ENCODE measurements at places on chromosomes 3 and 15.

GRCh38 chr15:70576696-70577095, 186.7 kb downstream of the UACA start:
- no peak for DNase-seq

GRCh38 chr3:141303481-141304223, 64.7 kb upstream of the ZBTB38 start:
- peak; percentile 34 for DNase-seq

GRCh38 chr3:182732232-182733015, 60.9 kb upstream of the ATP11B start:
- no peak for DNase-seq

DNA sequence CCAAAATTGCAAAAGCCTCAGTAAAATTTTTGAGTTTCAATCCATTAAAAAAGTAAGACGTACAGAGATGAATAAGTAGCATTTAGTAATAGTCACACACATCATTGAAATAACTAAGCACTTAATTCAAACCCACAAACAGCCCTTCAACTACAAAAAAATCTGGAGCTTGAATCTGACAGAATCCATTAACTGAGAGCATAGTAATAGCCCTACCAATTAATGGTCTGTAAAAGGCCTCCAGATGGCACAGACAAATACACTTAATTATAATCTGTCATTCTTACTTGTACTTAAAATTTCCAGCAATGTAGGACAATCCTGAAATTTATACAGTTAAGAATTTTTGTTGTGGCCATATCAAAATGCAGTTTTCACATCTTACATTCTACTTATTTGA, 246.9 kb downstream of the VGLL3 start:
- DNase-seq, result no peak

DNA sequence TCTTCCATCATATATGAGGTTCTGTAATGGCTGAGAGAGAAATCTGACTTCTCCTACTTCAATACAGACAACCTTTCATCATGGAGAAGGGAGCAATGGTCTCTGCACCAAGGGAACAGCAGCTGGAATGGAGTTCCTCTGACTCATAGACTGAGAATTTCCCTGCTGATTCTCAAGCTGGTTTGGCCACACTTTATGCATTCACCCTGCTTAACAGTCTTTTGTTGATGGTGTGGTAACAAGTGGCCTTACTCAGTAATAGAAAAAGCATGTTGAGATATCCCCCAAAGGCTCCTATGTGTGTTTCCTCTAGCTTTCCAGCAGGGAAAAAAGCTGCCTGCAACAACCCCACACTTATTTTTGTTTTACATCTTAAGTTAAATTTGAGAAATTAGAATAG, 138.1 kb downstream of the GREM1 start:
- DNase-seq, result no peak

DNA sequence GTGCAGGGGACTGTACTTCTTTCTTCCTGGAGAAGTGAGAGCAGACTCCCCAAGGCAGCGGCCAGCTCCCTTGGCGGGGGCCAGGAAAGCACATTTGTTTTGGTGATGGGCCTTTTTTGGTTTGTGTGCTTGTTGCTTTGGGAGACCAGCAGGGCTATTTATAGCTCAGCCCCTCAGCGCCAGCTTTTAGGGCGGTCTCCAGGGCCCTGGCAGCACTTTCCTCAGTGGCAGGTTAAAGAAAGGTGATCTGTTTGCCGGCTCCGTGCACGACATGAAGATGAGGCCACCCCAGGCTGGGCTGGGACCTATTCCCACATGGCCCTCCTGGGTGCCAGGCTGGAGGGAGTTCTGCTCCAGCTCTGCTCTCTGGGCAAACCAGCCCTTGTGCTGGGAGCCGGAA, 21.8 kb downstream of the SLC6A11 start:
- DNase-seq, result no peak

GRCh38 chr15:51401872-51402517, 60.5 kb downstream of the GLDN start:
- DNase-seq, result no peak

DNA sequence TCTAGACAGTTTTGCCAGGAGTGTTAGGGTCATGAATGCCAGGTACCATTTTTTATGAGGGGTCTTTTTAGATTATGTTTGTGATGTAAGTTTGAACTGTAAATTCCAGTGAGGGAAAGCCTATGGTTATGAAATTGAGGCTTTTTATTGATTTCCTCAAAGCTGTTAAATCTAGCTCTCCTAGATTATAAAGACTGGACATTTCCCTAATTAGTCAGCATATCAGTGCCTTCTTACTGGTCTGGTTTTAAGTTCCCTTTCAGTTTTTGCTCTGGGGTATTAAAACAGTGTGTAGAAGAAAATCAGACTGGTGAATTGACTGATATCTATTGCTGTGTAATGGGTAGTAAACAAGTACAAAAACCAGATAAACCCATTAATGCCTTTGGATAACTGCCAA, 39.2 kb downstream of the LRRC49 start:
- no peak for DNase-seq

DNA sequence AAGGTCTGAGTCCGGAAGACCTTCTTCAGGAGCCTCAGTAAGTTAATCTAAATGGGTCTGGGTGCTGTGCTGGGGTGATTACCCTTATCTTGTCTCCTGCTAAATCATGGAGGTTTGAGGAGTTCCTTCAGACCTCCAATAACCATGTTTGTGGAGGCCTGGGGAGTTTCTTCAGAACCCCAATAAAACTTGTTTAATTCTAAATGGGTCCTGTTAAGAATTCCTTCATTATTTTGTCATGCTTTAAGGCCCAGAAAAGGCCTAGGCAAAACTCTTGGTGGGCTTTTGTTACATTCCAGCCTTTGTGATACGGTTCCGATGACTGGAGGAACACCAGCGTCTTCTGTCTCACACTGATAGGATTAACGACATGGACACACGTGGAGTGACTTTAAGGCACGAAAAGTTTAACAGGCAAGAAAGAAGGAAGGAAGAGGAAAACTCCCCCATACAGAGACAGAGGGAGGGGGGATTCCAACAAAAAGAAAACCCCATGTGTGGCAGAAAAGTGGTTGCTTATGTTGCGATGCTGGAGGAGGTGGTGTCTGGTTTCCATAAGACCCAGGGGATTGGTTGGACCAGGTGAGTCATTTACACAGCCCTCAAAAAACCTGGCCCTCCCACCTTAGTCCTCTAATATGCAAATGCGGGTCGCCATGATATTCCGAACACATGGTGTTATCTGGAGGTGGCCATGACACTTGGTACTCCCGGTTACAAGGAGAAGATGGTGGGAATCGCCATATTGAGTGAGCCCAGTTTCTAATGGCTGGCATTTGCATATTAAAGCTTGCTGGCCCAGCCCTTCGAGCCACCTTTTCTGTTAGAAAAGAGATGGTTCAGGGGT, 72.6 kb upstream of the MFGE8 start:
- no peak for DNase-seq

DNA sequence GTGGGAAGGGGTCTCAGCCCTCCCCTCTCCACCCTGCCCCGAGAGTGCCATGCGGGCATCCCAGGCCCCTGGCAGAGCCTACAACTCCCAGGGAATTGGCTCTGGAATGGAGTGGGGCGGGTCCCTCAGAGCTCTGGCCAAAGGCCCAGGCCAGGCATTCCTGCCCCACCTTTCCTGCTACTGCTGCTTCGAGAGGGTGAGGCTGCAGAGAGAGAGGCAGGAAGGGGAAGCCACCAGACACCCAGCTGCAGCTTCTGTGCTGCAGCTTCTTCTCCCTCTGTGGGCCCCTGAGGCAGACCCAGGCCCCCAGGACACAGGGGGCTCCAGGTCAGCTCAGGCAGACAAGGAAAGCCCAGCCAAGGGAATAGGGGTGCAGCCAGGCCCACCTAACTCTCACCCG, 2.7 kb downstream of the ALS2CL start:
- DNase-seq, result no peak

DNA sequence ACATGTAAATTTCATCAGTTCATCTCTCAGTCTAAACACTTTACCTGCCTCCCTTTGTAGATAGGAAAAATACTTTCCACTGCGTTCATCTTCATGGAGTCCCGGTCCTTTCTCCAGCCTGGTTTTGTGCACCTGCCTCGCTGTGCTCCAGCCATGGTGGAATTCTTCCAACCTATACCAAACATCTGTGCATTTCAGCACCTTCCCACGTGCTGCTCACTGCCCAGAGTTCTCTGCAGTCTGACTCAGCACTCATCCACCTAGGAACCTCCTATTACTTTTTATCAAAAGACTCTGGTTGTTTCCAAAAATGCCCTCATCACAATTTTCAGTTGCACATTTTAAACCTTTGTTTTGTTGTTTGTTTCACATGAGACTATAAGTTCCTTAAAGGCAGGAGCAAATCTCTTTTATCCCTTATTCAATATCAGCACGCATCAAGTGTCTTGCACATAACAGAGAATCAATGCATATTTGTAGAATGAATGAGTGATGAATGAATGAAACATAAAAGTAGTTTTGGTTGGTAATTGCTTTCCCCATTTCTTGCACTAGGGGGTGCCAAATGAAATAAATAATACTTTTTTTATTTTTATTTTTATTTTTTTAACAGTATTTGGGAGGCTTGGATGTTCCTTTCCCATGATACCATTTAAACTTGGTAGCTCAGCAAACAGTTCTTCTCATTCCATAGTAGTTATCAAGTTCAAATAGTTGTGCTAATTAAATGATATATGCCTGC, 30.2 kb upstream of the ADAMTS9 start:
- no peak for DNase-seq

GRCh38 chr3:98784042-98784441, 20.9 kb downstream of the ST3GAL6 start:
- DNase-seq, result no peak

- DNase-seq, result no peak
Measured at GRCh38 chr15:88690331-88690730, 51.5 kb downstream of the ISG20 start.

GRCh38 chr3:30597131-30597768, 9.2 kb upstream of the TGFBR2 start:
- no peak for DNase-seq

DNA sequence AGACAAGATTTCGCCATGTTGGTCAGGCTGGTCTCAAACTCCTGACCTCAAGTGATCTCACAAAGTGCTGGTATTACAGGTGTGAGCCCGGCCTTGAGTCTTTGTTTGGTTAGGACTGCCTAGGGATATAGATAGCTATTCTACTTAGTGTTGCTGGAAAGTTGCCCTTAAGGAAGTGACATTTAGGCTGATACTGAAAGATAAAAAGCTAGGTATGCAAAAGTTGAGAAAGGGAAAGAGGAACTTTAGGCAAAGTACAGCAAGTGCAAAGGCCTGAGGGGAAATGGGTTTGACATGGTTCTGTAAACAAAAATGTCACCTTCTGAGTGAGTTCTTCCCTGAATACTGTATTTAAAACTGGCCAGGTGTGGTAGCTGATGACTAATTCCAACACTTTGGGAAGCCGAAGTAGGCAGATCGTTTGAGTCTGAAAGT, 111.5 kb downstream of the ZNF609 start:
- DNase-seq, result no peak

DNA sequence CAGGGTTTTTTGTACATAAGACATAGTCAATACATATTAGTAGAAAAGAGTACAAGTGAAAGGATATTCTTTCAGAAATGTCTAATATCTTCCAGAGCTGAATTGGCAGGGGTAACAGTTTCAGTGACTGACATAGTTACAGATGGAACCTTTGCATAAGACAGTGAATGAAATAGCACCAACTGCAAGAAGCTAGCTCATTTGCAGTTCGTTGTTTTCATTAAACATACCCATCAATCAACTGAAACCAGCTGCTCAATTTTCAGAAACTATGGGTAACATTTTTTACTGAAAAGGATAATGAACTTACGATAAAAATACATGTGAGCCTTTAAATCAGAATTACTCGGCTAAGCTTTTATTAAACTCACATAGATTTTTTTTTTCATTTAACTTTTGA, 93.9 kb upstream of the EPHA3 start:
- no peak for DNase-seq

DNA sequence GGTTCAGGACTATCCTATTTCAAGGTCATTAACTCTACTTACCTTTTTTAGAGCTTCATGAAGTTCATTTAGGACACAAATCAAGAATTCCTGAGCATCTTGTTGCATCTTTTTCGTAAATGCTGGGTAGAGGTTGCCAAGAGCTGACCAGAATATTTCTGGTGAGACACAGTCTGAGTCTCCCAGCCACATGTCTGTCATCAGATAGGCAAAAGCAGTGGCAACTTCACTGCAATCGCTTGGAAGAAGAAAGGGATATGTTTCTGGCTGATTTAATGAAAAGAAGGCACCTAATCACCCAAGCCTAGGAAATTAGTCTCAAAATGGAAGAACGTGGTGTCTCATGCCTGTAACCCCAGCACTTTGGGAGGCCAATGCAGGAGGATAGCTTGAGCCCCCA, 2.9 kb downstream of the USP50 start:
- no peak for DNase-seq

- DNase-seq, result no peak
Measured at GRCh38 chr15:55587321-55588069, 650 bp downstream of the PYGO1 start.

- no peak for DNase-seq
Measured at GRCh38 chr3:71578054-71578751, 5.3 kb downstream of the FOXP1 start.

DNA sequence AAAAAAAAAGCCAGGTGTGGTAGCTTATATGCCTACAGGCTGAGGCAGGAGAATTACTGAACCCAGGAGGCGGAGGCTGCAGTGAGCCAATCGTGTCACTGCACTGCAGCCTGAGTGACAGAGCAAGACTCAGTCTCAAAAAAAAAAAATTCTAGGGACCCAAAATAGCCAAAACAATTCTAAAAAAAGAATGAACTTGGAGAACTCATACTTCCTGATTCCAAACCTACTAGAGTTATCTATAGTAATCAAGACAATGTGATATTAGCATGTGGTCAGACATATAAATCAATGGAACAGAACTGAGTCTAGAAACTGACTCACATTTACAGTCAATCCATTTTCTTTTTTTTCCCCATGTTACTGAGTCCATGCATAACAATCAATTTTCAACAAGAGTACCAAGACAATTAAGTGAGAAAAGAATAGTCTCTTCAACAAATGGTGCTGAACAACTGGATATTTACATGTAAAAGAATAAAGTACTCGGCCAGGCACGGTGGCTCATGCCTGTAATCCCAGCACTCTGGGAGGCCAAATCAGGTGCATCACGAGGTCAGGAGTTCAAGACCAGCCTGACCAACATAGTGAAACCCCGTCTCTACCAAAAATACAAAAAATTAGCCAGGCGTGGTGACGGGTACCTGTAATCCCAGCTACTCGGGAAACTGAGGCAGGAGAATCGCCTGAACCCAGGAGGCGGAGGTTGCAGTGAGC, 11.9 kb downstream of the PRKAR2A start:
- no peak for DNase-seq

- DNase-seq, result no peak
Measured at GRCh38 chr3:9194509-9195184, 54.8 kb downstream of the SRGAP3 start.

- no peak for DNase-seq
Measured at GRCh38 chr15:99126131-99126588, 21.3 kb downstream of the SYNM start.

All from NCI-H187 (cell line).